ENCODE measurements at places on chromosomes 5 and 9.

GRCh38 chr5:97544240-97544639, 361.2 kb upstream of the RIOK2 start:
- no peak for DNase-seq

- DNase-seq: no peak
Observed at GRCh38 chr5:122311961-122312590, at the start of gene SNCAIP. Gene SNCAIP (plus strand): TSS chr5:122312237. CDS start chr5:122391135, 78,898 bp downstream.

GRCh38 chr5:58232130-58232529, 227.8 kb downstream of the PLK2 start:
- no peak for DNase-seq

DNA sequence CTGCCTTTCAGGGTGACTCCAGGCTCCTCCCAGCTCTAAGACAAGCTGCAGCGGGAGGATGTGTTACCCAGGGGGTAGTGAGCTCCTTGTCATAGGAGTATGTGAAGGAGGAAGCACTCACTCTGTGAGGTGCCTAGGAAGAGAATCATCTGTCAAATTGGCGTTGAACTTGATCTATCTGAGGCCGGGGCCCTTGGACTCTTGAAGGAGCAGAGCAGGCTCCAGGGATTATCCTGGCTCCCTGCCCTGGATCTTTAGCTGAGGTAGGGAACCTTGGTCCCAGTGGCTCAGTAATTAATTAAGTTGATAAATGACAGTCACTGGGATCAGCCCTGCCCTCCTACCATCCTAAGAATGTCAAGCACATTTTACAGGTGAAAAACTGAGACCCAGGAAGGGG, 15.5 kb downstream of the ADGRD2 start:
- DNase-seq: no peak

- DNase-seq: no peak
Observed at GRCh38 chr5:3285621-3286020, 310.0 kb upstream of the IRX1 start.

GRCh38 chr9:92663126-92663525, 6.8 kb downstream of the IPPK start:
- DNase-seq: no peak

GRCh38 chr9:73844135-73844534, 653.0 kb upstream of the RORB start:
- DNase-seq: no peak

GRCh38 chr9:112772215-112772509, 21.6 kb downstream of the SNX30 start:
- no peak for DNase-seq

GRCh38 chr9:96612105-96612965, 7.3 kb downstream of the CDC14B start:
- no peak for DNase-seq

GRCh38 chr9:4583001-4583400, 79.1 kb upstream of the PLPP6 start:
- DNase-seq: no peak

DNA sequence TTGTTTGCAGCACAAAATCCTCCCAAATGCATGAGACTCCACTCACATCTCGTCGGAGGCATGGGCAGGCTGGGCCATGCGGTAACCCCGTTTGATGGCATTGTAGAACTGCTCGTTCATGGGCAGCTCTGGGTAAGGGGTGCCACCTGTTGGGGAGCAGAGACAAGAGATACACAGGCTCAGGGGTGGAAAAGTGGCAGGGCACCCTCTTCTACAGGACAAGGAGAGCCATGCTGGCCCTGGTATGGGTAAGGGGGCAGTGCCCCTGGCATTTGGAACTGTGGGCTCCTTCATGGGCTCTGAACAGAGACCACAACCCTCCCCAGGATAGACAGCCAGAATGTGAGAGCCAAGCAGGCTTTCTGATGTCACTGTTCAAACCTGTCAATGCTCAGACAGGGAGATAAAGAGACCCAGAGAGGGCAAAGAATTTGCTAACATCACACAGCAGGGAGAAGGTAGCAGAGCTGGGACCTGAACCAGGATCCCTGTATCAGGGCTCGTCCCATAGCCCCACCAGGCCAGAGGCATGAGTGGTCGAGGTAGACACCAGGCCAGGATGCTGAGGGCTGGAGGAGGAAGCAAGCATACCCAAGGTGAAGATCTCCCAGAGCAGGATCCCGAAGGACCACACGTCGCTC, 33.2 kb upstream of the CSF1R start:
- no peak for DNase-seq

GRCh38 chr9:20292002-20292401, 330.3 kb downstream of the MLLT3 start:
- no peak for DNase-seq

DNA sequence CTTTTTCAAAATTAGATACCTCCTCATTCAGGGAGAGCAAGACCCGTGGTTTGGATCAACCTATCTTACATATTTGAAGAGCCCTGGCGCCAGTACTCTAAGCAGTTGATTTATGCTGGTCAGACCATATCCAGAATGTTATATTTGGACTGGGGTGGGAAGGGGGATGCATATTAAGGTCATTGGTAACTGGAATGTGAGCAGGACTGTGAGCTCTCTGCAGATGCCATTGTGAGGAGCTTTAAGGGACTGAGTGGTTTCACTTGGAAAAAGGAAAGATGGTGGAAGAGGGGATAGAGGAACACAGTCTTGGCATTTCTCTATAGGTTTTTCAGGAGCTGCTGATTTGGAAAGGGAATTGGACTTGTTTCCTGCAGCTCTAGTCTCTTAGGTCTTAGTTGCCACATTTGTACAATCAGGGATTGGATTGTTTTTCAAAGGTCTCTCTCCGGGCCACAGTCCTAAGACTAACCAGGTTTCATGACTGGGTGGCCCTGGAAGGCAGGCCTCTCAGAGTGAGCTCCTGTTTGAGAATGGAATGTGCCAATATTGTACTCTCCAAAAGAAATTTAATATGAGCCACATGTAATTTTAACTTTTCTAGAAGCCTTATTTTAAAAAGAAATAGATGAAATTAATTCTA, 25.8 kb upstream of the F2R start:
- no peak for DNase-seq

DNA sequence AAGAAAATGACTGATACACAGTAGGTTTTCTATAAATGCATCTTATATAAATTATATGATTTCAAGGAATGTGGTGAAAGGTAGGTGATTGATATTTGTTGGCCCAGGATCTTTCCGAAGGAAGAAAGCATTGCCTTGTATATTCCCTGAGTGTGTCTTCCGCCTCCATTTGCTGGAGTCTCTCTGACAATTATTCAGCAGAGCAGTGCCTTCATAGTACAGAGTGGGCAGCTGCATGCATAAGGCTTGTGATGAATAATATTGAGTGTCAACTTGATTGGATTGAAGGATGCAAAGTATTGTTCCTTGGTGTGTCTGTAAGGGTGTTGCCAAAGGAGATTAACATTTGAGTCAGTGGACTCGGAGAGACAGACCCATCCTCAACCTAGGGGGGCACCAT, 58.5 kb downstream of the CETN3 start:
- DNase-seq: no peak

DNA sequence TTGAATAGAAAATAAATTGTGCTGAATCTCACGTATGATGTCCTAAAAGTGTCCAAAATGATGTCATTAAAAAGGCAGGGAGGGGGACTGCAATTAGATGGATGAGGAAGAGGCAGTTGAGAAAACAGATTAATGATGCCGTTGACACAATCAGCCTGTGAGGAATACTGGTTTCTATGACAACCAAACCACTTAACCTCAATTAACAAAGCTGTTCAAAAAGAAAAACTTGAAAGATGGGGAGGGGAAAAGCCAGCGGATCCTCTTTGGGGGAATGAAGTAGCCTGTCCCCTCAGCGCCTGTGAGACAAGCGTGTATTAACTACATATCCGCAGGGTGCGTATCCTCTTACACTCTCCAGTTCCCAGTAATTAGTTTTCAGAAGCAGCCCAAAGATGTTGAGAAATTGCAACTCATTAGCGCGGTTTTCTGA, 160.7 kb downstream of the TTC39B start:
- no peak for DNase-seq

- DNase-seq: no peak
Observed at GRCh38 chr9:134314039-134314949, 12.0 kb upstream of the RXRA start.

- no peak for DNase-seq
Observed at GRCh38 chr5:43635374-43635773, 32.4 kb downstream of the NNT start.

- no peak for DNase-seq
Observed at GRCh38 chr9:105479846-105480245, 32.0 kb downstream of the FSD1L start.

GRCh38 chr5:92695123-92696003, 885.7 kb downstream of the NR2F1-AS1 start:
- no peak for DNase-seq

- DNase-seq: no peak
Observed at GRCh38 chr9:114410910-114411309, 23.1 kb upstream of the AKNA start.

DNA sequence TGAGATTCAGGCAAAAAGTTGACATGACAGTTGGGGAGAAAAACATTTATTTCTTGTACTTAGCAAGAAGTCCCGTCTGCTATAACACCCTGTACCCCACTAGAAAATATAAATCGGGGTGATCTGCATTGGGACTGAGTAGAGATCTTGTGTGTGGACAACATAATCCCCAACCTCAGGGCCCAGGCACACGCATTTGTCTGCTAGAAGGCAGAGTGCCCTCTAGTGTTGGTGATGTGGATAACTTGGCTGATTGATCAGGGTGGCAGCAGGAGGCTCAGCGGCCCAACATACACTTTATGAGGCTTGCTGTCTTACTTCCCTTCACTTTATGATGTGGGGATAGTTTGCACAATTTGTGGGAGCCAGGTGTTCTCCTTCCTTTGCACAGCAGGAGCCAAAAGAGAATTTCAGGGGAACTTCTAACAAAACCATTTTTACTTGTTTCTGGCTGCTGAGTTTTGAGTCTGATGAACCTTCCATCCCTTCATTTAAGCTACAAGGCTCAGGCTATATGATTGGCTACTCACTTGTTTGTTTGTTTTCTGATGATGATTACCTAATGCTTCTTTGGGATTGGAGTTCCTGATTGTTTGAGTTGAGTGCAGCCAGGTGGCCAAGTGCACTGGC, 263.2 kb downstream of the DMAC1 start:
- DNase-seq: no peak

DNA sequence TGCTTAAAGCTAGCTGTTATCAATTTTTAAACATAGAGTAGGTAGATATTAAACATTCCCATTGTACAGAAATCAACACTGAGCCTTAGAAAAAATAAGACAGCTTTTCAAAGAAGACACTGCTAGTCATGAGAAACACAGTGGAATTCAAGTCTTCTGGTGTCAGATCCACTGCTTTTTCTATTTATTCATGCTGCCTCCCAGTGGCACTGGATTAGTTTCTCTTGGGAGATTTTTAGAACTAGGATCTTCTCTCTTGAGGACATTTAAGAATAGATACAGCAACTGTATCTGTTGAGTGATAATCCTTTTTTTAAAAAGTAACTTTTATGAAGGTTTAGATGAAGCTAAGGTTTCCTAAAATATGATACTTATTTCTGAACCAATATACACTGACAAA, 1635.4 kb upstream of the C9orf72 start:
- no peak for DNase-seq
